Bone marrow (tissue), 2 donors: ENCODE measurements at places on chromosomes 4 and X.

- DNase-seq: no peak
Measured at GRCh38 chr4:76658231-76659102, 223.4 kb downstream of the SHROOM3 start.

GRCh38 chrX:1521459-1521956 is 15.5 kb downstream of the P2RY8 start:
- DNase-seq: peak; percentile 36

GRCh38 chr4:162582180-162582579 is 418.4 kb upstream of the FSTL5 start:
- DNase-seq: no peak

DNA sequence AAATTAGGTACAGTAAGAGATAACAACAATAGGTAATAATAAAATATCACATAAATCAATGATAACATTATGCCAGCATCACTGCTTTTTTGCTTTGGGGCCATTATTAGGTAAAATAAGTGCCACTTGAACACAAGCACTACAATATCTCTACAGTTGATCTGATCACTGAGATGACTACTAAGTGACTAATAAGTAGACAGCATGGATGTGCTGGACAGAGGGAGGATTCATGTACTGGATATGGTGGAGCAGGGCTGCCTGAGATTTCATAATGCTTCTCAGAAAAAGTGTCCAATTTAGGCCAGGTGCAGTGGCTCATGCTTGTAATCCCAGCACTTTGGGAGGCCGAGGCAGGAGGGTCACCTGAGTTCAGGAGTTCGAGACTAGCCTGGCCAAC is 137.8 kb upstream of the IL1RAPL2 start:
- no peak for DNase-seq

GRCh38 chrX:126658447-126658846 is 105.8 kb upstream of the DCAF12L1 start:
- DNase-seq: no peak

DNA sequence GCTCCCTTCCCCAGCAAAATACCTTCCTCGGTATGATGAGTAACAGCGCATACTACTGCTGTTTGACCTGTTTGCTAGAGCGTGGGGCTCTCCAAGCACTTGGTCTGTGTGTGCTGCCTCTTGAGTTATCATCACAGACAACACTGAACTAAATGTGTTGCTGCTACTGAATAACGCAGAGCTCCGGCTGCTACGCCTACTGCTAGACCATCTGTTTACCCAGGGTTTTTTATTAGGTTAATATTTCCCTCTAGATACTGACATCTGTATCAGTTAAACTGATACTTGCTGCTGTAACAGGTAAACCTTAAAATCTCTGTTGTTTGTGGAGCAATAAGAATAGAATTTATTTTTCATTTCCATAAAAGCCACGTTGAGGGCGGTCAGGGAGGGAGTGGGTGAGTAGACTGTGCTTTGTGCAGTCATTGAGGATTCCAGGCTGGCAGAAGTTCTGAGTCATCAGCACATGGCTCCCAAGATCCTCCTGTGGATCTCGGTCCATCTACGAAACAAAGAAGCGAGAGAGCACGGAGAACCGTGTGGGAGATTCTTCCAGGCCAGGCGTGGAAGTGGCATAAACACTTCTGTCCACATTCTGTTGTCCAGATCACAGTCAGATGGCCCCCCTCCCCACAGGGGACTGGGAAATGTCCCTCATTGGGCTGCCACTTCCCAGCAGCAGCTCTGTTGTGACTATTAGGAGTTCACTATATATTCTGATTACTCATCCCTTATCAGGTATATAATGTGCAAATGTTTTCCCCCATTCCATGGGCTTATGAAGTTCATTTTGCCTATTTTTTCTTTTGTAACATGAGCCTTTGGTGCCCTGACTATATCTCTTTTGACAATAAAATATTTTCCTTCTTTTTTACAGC is 14.1 kb downstream of the GRK4 start:
- no peak for DNase-seq

GRCh38 chr4:14091531-14091930 is 464.0 kb upstream of the BOD1L1 start:
- DNase-seq: no peak

DNA sequence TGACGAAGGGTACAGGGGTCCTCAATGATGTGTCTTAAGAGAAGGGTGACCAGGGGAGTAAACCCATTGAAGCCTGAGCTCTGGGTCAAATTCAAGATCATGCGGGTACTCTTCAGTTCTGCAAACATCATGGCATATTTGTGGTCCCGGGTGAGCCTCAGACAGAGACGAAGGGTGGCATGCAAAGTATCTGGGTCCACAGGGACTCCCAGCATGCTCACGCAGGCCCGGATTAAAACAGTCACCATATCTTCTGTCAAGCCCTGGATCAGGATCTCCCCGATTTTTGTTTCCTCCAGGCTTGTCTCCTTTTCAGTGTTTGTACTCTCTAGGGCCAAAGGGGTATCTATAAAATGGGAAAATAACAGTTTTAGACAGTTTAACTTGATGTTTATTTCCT is 102.9 kb downstream of the HUWE1 start:
- DNase-seq: no peak

- DNase-seq: peak; percentile 14
Measured at GRCh38 chr4:155353923-155354540, 22.7 kb downstream of the MAP9 start.

DNA sequence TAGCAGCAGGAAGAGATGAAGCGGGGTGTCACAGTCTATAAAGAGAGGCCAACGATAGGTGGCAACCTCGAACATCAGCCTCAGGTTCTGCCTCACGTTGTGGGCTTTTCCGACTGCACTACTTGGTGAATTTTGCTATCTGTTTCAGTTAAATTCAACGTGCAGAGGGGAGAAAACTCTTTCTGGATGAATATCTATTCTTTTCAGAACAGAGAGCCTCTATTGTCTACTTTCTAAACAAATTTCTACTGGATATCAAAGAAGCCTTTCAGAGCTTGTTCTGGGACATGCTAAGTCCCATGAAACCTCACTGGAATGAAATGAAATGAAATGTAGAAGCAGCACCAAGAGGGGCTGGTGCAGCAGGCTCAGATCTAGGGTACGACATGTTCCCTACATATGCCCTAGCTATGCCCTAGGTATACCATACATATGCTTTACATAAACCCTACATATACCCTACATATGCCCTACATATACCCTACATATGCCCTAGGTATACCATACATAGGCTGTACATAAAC is 116.5 kb upstream of the TRIM2 start:
- DNase-seq: no peak

GRCh38 chr4:5616331-5616950 is 91.9 kb downstream of the EVC2 start:
- no peak for DNase-seq

- DNase-seq: no peak
Measured at GRCh38 chr4:143700046-143700415, 444 bp downstream of the FREM3 start.

DNA sequence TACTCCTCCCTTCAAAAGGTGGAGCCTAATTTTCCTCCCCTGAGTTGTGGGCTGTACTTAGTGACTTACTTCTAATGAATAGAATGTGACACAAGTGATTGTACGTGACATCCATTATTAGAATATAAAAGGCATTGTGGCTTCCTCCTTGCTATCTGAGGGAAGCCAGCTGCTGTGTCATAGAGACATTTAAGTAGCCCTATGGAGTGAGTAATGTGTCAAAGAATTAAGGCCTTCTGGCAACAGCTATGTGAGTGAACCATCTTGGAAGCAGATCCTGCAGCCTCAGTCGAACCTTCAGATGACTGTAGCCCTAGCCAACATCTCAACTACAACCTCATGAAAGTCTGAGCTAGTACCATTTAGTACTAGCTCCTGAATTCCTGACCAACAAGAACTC is 76.1 kb downstream of the BCOR start:
- DNase-seq: peak; percentile 32

DNA sequence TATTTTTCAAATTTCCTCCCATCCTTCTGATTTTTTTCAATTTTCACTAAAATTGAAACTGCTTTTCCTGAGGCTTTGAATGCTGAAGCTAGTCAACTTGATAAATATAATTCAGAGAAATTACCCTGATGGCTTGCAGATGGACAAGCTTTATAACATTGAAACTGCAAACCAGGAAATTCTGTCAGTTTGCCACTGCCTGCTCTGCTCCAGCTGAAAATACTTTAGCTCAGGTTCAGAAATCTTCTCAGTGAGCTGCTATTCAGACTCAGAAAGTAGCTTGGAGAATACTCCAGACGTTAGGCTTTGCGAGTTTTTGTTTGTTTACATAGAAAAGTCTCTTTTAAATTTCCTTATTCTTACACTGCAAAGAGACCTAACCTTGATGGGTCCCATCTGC is 1574.7 kb downstream of the STIM2 start:
- no peak for DNase-seq

DNA sequence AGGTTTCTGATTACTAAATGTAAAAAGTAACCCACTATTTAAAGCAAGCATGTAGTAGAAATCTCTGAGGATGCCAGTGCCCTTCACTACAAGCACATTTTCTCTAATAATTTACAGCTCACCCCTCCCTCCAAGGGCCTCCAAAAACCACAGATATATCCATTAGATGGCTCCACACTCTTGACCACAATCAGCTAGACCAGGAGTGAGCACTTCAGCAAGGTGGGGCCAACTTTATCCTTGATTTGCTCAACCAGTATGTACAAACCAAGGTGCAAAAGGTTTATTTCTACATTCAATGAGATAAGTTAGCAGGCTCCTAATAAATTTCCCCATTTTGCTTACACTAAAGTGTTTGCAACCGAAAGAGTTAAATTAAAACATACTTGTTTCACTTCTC is 35.8 kb downstream of the RFC1 start:
- no peak for DNase-seq

- DNase-seq: no peak
Measured at GRCh38 chr4:187478292-187479140, 517.1 kb upstream of the ZFP42 start.

- no peak for DNase-seq
Measured at GRCh38 chr4:100949350-100949935, 397.9 kb downstream of the PPP3CA start.

DNA sequence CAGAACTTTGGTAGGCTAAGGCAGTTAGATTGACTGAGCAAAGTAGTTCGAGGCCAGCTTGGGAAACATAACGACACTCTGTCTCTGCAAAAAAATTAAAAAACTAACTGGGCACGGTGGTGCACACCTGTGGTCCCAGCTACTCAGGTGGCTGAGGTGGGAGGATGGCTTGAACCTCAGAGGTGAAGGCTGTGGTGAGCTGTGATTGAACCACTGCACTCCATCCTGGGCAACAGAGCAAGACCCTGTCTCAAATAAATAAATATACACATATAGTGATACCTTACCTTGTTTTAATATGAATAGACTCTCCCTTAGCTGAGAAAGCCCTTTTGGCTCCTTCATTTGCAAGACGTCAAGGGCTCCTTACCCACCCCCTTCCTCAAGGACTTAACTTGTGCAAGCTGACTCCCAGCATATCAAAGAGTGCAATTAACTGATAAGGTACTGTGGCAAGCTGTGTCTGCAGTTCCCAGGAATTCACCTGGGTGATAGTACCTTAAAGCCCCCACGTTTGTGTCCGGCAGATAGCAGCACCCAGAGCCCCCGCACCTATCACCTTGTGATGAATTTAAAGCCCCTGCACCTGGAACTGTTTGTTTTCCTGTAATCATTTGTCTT is 655.6 kb upstream of the GALNTL6 start:
- DNase-seq: no peak

DNA sequence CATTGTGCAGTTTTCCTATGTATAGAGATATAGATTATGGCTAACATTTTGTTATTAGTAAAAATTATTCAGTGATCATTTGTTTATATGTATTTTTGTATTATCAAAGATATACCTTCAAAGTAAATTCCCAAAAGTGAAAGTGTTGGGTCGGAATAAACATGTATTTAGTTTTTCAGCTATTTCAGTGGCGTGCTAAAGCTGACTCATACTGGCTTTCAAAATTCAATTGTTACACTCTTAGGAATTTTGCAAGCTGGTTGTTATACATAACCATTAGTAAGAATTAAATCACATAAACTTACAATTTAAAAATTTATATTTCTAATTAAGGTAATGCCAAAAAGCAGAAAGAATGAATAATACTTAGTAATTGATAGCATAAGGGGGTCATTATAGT is 288.4 kb upstream of the NRK start:
- no peak for DNase-seq

DNA sequence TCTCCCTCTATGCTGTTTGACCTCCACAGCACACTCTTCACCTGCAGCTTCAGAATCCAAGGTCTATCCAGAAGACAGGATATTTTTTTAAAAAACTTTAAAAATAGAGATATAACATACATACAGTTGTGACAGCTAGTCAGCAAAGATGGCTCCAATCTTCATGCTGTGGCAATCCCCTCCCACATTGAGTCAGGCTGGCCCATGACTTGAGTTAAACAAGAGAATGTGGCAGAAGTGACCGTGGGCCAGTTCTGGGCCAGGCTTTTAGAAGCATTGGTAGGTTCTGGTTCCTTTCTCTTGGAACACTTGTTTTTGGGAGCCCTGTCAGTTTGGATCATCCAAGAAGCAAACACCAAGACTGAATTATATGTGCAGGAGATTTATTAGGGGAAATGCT is 36.1 kb upstream of the REPS2 start:
- no peak for DNase-seq

GRCh38 chrX:12686331-12686730 is 104.9 kb upstream of the PRPS2 start:
- no peak for DNase-seq

- DNase-seq: no peak
Measured at GRCh38 chr4:141339391-141339790, 118.7 kb downstream of the ZNF330 start.

DNA sequence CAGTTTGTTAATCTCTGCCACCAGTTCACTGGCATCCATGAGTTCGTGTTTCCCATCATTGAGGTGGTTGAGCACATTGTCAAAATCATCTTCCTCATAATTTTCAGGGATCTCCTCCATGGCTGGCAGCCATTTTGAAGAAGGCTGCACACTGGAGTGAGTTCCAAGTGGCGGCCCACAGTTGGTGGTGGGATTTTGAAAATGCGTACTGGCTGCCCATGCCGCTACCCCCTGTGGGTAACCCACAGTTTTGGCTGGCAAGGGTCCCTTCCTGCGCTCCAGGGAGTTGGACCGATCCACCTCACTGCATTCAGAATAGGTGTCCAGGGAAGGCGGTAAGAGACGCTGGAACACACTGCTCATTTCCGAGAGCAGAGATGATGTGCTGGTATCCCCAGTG is 11.2 kb downstream of the PCDH18 start:
- DNase-seq: no peak

GRCh38 chrX:49221868-49222267 is 11.3 kb downstream of the CACNA1F start:
- no peak for DNase-seq
